ENCODE measurements at places on chromosomes 12 and 14. TPM values are rescaled to one million over a fixed set of nuclear protein-coding genes. Genes with fewer than 3 reads are reported as not detected.

The TMEM229B gene
- 6.4 TPM for total RNA-seq

The LBHD2 gene
- total RNA-seq = not detected

The SDR9C7 gene
- total RNA-seq = not detected

The SLC17A8 gene
- not detected for total RNA-seq

The ACTR10 gene
- total RNA-seq = 58.1 TPM

The TMEM132D gene
- total RNA-seq = 0.06 TPM

The CELA1 gene
- not detected for total RNA-seq

The ZNF385A gene
- total RNA-seq = 28.3 TPM

The B4GALNT1 gene
- total RNA-seq = 0.89 TPM

The CYP27B1 gene
- 1.1 TPM for total RNA-seq

DNA sequence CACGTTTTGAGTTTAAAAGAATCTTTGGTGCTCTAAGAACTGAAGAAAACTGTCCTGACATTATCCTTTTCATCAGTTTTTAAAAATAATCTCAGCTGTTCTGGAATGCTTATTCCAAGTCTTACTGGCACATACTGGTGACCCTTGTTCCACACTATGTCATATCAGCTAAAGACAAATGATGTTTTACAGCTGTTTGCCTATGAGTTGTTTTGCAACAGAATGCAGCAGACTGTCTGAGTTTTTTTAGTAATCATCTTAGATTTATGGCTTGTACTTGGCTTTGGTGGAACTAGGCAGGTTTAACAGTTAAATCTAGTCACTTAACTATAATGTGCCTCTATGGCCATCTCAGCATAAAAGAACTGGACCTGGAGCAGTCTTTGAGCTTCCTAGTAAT is 91.6 kb upstream of the GRIN2B start:
- no peak overlapping the region for H3K4me3 ChIP-seq
- H3K4me1 ChIP-seq = no peaks in the 10 kb centered on the region
- no peaks in the 10 kb centered on the region for H3K27me3 ChIP-seq
- no peak for DNase-seq
- no peaks in the 10 kb centered on the region for H3K36me3 ChIP-seq

- DNase-seq = no peak
- no peaks in the 10 kb centered on the region for H3K36me3 ChIP-seq
- no peak overlapping the region for H3K27ac ChIP-seq
Measured at GRCh38 chr14:71486279-71486678, 445.9 kb upstream of the RGS6 start.

DNA sequence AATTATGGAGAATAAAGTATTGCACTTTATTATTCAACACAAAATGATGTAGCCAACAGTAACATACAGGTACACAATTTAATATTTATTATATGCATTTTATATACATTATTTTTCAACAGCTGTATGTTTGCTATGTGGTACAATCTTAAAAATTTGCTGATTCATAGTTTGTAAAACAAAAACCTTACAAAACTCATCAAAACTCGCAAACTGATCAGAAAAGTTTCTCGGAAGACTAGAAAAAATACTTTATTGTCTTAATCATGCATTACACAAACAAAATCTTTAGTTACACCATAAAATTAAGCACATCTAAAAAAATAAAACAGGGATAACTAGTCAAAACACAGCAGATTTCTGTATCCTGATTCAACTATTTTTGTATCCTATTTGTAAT is 19.5 kb downstream of the COCH start:
- DNase-seq = no peak
- no peaks in the 10 kb centered on the region for H3K27me3 ChIP-seq
- peaks cover 27% of the 10 kb centered on the region for H3K36me3 ChIP-seq
- no peak overlapping the region for H3K27ac ChIP-seq

GRCh38 chr12:57731411-57732080 is 7.0 kb downstream of the AGAP2 start:
- no peak overlapping the region for H3K4me3 ChIP-seq
- no peak for DNase-seq
- no peak overlapping the region for H3K27ac ChIP-seq
- peaks cover 12% of the 10 kb centered on the region for H3K4me1 ChIP-seq

DNA sequence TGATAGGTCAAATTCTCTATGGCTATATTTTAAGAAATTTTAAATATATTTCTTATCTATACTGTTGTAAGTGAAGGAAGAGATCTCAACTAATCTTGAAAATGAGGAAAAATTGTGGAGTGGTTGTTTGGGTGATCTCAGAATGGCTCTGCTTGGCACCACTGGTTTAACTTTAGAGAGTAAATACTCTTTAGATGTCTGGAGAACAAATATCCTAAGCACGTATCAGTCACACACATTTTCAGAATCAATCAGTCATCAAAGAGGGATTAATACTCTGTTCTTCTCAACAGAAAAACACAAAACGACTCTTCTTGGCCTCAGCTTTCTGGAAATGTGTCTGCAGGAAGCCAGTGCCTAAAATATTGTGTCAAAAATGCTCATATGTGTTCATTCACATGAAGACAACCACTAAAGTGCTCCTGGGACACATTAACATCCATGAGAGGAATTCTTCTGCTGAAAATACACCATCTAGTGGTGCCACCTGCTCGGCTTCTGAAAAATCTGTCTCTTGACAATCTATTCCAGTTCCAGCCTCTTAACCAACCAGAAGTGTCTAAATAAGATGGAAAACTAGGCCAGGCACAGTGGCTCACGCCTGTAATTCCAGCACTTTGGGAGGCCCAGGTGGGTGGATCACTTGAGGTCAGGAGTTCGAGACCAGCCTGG is 81.1 kb upstream of the CCDC198 start:
- H3K36me3 ChIP-seq = no peaks in the 10 kb centered on the region
- no peaks in the 10 kb centered on the region for H3K27me3 ChIP-seq
- no peak overlapping the region for H3K4me3 ChIP-seq
- DNase-seq = no peak
- no peaks in the 10 kb centered on the region for H3K4me1 ChIP-seq

GRCh38 chr12:49344486-49345050 is 2.1 kb upstream of the DNAJC22 start:
- H3K27me3 ChIP-seq = peaks cover 86% of the 10 kb centered on the region
- no peak overlapping the region for H3K4me3 ChIP-seq
- no peak overlapping the region for H3K27ac ChIP-seq
- no peaks in the 10 kb centered on the region for H3K36me3 ChIP-seq
- no peak for DNase-seq

GRCh38 chr14:89571491-89571890 is 154.5 kb upstream of the FOXN3 start:
- peaks cover 35% of the 10 kb centered on the region for H3K4me1 ChIP-seq
- no peak overlapping the region for H3K27ac ChIP-seq
- no peaks in the 10 kb centered on the region for H3K27me3 ChIP-seq
- H3K4me3 ChIP-seq = no peak overlapping the region
- no peak for DNase-seq

DNA sequence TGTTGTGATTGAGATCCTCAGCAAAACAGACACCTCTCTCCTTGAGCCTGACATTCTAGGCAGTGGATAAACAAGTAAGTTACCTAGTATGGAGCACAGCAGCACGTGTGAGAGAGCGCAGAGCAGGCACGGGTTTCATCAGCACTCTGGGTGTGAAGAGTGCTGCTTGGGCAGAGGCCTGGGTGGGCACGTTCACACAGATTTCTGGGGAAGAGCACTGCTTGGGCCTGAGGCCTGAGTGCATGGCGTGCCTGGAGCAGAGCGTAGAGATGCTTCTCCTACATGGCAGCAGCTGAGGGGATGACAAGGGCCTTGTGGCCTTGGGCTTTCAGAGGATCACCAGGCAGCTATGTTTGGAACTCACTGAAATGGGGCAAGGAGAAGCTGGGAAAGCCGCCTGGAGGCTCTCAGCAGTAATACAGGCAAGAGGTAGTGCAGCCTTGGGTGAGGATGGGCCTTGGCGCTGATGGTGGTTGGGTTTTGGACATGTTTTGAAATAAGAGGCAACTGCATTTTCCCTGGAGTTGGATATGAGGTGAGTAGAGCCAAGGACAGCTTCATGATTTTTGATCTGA is 17.6 kb downstream of the CKB start:
- no peak overlapping the region for H3K27ac ChIP-seq
- no peaks in the 10 kb centered on the region for H3K27me3 ChIP-seq
- peaks cover 7% of the 10 kb centered on the region for H3K4me1 ChIP-seq
- H3K36me3 ChIP-seq = peaks cover 88% of the 10 kb centered on the region
- H3K4me3 ChIP-seq = no peak overlapping the region

DNA sequence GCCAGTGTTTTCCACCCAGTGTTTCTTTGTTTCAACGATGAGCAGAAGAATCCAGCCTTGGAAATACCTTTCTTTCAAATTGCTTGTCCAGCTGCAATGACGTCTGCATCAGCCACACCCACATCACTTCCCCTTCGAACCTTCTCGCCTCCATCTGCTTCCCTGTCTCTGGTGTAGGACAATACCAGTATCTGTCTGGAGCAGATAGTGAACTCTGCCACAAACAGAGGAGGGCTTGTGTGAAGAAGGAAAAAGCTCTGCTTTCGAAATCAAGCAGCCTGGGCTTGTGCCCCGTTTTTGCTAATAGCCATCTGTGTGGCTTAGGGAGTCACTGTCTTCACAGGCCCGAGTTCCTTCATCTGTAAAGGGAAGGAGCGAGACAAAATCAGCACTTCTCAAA is 415.4 kb downstream of the ZFP36L1 start:
- H3K27me3 ChIP-seq = no peaks in the 10 kb centered on the region
- no peak overlapping the region for H3K4me3 ChIP-seq
- H3K27ac ChIP-seq = peak overlapping the region; percentile 76

- no peaks in the 10 kb centered on the region for H3K36me3 ChIP-seq
- no peak overlapping the region for H3K27ac ChIP-seq
- H3K4me1 ChIP-seq = no peaks in the 10 kb centered on the region
- H3K27me3 ChIP-seq = no peaks in the 10 kb centered on the region
- DNase-seq = no peak
Measured at GRCh38 chr12:18368594-18368993, 107.3 kb downstream of the PIK3C2G start.

DNA sequence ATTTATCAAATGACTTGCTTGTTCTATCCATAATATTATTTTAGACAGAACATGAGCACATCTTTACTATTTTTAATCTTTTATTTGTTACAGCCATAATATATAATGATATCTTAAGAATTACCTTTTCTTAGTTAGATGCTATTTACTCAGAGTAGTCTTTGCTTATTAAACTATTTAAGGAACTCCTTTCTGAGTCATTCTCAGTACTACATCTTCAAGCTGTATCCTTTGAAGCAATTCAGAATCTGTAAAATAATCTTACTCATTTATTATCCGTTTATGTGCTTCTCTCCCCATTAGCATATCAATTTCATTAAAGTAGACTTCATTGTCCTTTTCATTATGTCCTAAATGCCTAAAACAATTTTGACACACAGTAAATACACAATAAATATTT is 240.4 kb upstream of the FAR2 start:
- H3K4me3 ChIP-seq = no peak overlapping the region
- no peak overlapping the region for H3K27ac ChIP-seq
- DNase-seq = no peak
- H3K4me1 ChIP-seq = no peaks in the 10 kb centered on the region

GRCh38 chr12:34350092-34351041 is 328.1 kb downstream of the ALG10 start:
- H3K27me3 ChIP-seq = peaks cover 10% of the 10 kb centered on the region
- no peak for DNase-seq
- H3K27ac ChIP-seq = no peak overlapping the region
- no peak overlapping the region for H3K4me3 ChIP-seq
- no peaks in the 10 kb centered on the region for H3K4me1 ChIP-seq

GRCh38 chr14:64324895-64325294 is 30.7 kb upstream of the ESR2 start:
- no peaks in the 10 kb centered on the region for H3K27me3 ChIP-seq
- H3K36me3 ChIP-seq = no peaks in the 10 kb centered on the region
- no peak for DNase-seq
- no peaks in the 10 kb centered on the region for H3K4me1 ChIP-seq
- no peak overlapping the region for H3K27ac ChIP-seq
- no peak overlapping the region for H3K4me3 ChIP-seq

GRCh38 chr14:57632649-57633048 is 139.0 kb upstream of the CCDC198 start:
- no peak for DNase-seq
- no peaks in the 10 kb centered on the region for H3K36me3 ChIP-seq
- no peaks in the 10 kb centered on the region for H3K4me1 ChIP-seq
- H3K27me3 ChIP-seq = no peaks in the 10 kb centered on the region

- H3K27me3 ChIP-seq = peaks cover 99% of the 10 kb centered on the region
- H3K36me3 ChIP-seq = no peaks in the 10 kb centered on the region
- H3K4me3 ChIP-seq = no peak overlapping the region
- no peak for DNase-seq
- peaks cover 25% of the 10 kb centered on the region for H3K4me1 ChIP-seq
Measured at GRCh38 chr12:54016478-54016964, 7.7 kb downstream of the HOXC8 start.

DNA sequence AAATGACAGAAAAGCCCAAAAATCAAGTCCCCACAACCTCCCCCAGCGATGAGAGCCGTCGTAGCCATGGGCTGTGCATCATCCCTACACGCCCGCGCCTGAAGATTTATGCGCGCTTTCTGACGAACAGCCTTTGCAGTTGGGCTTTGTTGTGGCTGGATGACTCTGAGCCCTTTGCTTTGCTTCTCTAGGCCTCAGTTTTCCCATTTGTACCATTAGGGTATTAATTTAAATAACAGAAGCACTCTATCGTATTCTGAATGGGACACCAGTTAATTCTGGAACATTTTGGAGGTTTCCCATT is 24.2 kb downstream of the SFSWAP start:
- no peak for DNase-seq
- H3K27me3 ChIP-seq = no peaks in the 10 kb centered on the region
- no peak overlapping the region for H3K27ac ChIP-seq
- H3K4me3 ChIP-seq = no peak overlapping the region
- no peaks in the 10 kb centered on the region for H3K4me1 ChIP-seq

DNA sequence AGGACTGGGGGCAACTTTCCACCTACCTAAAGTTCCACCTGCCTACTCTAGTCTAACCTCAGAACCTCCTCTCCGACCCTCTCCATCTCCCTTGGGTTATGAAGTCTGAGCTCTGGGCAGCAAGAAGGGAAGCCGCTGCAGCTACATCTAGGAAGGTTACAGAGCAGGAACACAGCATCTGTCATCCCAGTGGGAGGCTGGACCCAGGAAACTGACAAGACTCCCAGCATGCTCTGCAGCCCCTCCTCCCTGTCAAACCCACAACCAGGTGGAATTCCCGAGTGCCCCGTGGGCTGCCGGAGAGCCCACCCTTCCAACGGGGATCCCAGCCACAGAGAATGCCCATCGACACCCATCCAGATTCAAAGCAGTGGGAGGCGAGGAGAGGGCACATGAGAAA is 2.1 kb downstream of the TESC start:
- no peaks in the 10 kb centered on the region for H3K36me3 ChIP-seq
- no peak overlapping the region for H3K4me3 ChIP-seq
- peak; percentile 9 for DNase-seq
